Stimulated activated CD8-positive, alpha-beta memory T cell treated with anti-CD3 and anti-CD28 coated beads, Interleukin-12 subunit alpha, Interleukin-12 subunit beta, amount 100 ng/mL, for 4 hours (primary cell): ENCODE measurements at places on chromosomes 6 and 20.
A peak's percentile ranks its signal among the peaks of the same experiment; 100 is the strongest.

- peak; percentile 12 for DNase-seq
Measured at GRCh38 chr20:50110141-50111047, 2.6 kb downstream of the UBE2V1 start.

- no peak for DNase-seq
Measured at GRCh38 chr6:49097116-49097515, 365.9 kb downstream of the MMUT start.

GRCh38 chr20:23050076-23050838 is 785 bp upstream of the THBD start:
- no peak for DNase-seq

GRCh38 chr6:11142296-11143027 is 30.9 kb upstream of the ERVFRD-1 start:
- no peak for DNase-seq

- no peak for DNase-seq
Measured at GRCh38 chr6:92110403-92110802, 1309.0 kb downstream of the EPHA7 start.

GRCh38 chr6:15675536-15676220 is 12.8 kb upstream of the DTNBP1 start:
- no peak for DNase-seq

GRCh38 chr6:125151700-125152099 is 1.9 kb upstream of the TPD52L1 start:
- DNase-seq: no peak

- no peak for DNase-seq
Measured at GRCh38 chr6:84078335-84078734, 44.8 kb downstream of the MRAP2 start.

DNA sequence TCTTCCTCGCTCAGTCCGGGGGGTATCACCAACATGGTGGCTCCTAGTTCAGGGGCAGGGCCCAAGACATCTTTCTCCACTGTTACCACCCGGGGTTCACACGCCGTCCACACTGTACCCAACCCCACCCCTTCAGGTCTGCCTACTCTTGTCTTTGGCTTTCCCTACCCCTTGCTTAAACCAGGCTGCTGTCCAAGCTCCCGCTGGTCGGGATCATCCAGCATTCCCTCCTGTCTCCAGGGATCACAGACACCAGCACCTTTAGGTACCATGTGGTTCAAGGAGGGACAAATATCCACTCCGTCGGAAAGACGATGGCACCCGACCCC is 395 bp downstream of the NELFE start:
- no peak for DNase-seq

GRCh38 chr6:32181915-32182529 is 2.0 kb downstream of the AGER start:
- DNase-seq: no peak

DNA sequence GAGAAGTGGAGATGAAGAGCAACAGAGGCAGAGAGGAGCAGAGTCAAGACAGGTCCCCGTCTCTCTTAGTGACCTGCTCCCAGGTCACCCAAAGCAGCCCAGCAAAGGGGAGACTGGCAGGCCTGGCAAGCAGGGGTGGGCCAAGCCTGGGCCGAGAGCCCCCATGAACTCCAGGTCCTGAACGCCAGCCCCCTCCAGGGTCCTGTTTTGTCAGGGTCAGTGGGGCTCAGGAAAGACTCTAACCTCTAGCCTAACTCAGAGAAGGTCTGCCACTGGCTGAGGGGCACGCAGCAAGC is 1.2 kb downstream of the NECAB3 start:
- DNase-seq: no peak

DNA sequence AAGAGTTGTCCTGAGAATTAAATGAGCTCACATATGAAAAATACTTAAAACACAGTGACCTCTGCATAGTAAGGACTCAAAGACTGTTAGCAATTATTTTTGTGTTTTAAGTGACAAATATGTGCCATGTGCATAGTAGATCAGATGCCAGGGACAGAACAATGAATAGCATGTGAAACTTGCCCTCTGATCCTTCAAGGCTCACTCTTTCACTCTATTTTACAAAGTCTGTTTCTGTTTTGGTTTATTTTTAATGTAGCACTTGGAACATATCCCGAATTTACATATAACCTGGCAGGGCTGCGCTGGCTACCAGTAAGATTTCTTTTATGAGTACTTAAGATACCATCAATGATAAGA is 135.5 kb upstream of the TNFAIP3 start:
- DNase-seq: no peak

DNA sequence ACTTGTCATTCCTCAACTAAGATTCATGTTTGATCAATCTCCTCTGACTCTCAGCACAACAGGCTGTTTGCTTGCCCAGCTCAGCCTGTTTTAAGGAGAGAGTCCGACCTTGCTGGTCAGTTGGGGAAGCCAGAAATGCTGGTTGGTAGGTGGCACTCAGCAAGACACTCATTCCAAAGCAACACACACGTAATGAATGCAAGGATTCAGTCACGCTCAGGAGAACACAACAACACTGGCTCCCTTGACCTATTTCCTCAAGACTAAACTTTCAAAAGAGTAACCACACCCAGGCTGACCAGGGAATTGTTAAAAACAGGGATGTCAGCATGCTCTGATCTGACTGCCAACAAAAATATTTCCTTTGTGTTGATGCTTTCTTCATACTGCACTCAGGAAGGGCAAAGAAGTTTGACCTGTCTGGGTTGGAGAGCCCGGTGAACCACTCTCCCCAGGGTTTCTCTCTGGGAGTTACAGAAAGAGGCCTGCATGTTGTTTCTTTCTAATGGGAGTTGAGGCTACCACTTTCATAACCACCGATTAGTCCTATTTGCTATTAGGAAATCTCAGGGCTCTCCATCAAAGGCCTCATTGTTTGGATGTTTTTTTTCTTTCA is 25.6 kb upstream of the PREP start:
- no peak for DNase-seq

- DNase-seq: no peak
Measured at GRCh38 chr6:21219856-21220255, 373.7 kb upstream of the SOX4 start.

DNA sequence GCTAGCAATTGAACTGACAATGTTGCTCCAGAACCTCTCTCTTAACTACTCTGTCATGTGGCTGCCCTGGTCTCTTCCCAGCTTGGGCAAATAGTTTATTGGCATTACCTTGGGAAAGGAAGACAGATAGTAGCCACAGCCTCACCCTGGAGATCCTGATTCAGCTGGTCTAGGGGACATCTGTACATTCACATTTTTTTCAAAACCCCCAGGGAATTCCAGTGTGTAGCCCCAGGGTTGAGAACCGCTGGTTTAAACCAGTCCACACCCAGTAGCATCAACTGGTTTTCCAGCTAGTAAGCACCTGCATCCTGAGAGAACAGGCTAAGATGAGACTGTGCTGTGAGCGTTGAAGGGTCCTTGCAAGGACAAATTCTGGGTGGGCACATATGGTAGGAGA is 9.6 kb downstream of the SCUBE3 start:
- DNase-seq: no peak

- no peak for DNase-seq
Measured at GRCh38 chr6:21593927-21594415, 420 bp downstream of the SOX4 start.

GRCh38 chr6:12149944-12150510 is 137.9 kb downstream of the HIVEP1 start:
- no peak for DNase-seq

GRCh38 chr20:19110881-19111460 is 101.5 kb upstream of the SLC24A3 start:
- no peak for DNase-seq

DNA sequence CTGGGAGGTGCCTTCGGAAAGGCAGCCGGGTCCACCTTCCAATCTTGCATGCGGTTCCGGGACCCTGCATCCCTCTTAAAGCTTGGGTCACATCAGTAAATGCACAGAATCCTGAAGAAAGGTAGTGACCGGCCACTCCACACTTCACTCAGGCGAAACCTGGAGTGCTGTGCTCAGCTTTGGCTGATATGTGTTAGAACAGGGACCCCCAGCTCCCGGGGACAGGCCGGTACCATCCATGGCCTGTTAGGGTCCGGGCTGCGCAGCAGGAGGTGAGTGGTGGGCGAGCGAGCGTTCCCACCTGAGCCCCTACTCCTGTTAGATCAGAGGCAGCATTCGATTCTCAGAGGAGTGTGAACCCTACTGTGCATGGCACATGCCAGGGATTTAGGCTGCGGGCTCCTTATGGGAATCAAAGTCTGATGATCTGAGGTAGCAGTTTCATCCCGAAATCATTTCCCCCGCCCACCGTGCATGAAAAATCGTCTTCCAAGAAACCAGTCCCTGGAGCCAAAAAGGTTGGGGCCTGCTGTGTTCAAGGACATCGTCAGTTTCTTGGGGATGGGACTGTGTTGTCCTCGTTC is 143.0 kb downstream of the ERMARD start:
- DNase-seq: no peak

DNA sequence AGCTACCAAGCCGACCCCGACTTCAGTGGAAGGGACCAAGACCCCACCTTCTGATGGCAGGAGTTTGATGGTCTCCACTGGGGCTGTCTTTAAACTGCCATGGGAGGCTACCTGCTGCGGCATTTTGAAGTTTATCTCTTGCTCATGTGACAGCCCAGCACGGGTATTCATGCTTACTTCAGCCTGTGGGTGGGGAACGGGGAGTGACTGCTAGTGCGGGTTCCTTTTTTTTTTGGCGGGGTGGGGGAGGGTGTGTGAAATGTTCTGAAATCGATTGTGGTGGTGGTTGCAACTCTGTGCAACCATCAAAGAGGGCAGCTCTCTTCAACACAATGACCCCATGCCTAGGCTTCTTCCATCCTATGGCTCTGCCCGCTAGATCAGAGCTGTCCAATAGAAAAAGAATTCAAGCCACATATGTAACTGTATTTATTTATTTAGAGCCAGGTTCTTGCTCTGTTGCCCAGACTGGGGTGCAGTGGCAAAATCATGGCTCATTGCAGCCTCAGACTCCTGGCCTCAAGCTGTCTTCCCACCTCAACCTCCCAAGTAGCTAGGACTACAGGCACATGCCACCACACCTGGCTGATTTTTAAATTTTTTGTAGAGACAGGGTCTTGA is 53.7 kb downstream of the PPP1R16B start:
- no peak for DNase-seq

GRCh38 chr6:151186306-151186705 is 53.5 kb upstream of the AKAP12 start:
- DNase-seq: no peak

DNA sequence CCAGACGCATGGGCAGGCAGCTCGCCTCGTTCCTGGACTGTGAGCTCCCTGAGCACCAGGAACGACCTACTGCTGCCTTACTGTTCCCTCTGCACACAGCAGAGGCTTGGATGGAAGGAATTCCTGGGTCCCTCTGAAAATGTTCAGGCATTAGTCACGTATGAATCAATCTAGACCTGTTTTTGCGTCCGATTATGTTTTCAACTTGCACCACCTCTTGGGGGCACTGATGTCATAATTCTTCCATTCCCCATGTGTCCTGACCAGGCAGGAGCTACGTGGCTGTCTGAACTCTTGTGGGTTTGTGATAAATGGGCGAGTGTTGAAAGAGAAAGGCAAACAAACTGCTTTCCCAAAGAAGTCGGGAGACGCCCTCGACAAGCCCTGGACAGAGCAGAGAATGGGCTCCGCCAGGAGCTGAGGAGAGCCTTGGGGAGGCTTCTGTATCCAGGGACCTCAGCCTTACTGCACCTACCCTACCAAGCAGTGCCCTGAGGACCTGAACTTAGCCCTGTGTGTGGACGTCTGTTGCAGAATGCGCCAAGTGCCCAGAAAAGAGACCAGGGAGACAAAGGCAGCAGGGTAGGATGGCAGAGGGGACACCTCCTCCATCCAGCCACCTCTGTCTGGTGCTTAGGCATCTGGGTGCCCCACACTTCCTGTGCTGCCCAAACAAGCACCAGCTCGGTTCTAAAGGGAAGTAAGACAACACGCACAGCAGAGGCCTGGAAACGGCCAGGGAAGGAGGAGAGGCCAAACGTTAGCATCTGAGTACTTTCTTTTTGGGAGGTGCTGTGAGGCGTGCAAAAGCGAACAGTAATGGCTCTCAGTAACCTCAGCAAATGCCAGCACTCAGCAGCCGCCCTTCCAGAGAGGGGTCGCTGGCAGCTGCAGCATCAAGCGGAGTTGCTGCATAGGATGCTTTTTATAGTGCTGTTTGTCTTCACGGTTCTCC is 124.2 kb downstream of the LY86 start:
- no peak for DNase-seq

GRCh38 chr6:90048206-90048967 is 154.1 kb downstream of the GJA10 start:
- no peak for DNase-seq

GRCh38 chr6:39527792-39528564 is 197.2 kb downstream of the KIF6 start:
- no peak for DNase-seq

GRCh38 chr6:120671519-120671918 is 662.8 kb downstream of the TBC1D32 start:
- DNase-seq: no peak

DNA sequence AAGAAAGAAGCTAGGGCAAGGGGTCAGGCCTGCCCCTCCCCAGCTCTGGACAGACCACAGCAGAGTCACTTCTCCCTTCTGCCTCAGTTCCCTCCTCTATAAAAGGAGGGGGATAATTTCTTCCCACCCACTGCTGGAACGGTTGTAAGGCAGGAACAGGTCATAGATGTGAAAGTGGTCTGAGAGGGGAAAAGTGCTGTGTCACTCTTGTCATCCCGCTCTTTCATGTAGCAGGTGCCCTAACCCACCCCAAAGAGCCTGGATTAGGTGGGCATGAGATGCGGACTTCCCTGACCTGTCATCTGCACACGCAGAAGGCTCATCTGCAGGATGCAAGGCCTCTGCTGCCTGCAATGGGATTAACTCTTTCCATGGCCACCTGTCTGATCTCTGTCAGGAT is 218.2 kb upstream of the LRFN2 start:
- no peak for DNase-seq

- no peak for DNase-seq
Measured at GRCh38 chr6:1123386-1124375, 188.2 kb upstream of the FOXQ1 start.

DNA sequence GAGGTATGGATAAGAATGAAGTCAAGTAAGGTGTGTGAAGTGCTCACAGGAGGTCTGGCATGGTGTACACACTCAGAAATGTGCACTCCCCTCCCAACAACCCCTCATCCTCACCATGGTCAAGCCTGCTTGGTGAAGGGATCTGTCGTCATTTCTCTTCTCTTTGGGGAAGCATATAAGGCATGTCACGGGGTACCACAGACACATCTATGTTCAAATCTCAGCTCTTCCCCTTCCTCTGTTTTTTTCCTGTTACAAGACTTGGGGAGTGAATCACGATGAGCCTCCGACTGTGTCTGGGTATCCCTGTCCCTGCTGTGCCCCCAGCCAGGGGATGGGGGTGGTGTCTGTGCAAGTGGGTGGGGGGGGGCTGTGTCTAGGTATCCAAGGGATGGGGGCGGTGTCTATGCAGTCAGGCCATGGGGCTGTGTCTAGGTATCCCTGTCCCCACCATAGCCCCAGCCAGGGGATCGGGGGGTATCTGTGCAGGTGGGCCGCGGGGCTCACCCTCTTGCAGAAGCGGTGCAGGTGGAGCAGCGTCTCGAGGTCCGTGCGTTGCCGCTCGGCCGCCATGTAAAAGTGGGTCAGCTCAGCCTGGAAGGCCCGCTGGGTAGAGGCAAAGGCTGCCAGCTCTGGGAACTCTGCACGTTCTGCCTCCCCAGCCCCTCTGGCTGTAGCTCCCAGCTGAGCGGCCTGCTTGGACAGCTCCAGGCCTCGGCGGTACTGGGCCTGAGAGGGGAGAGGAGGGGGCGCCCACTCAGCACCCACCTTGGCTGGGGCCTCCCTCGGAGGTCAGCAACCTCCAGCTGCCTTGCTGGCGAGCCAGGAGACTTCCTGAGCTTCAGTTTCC is 43.6 kb downstream of the KIAA1755 start:
- no peak for DNase-seq

GRCh38 chr20:57031867-57032355 is 234.5 kb downstream of the BMP7 start:
- DNase-seq: no peak

GRCh38 chr6:44079672-44080071 is 47.6 kb downstream of the MRPL14 start:
- DNase-seq: no peak
